Putamen (tissue), 1 donor: ENCODE measurements at places on chromosomes 12 and 14.

DNA sequence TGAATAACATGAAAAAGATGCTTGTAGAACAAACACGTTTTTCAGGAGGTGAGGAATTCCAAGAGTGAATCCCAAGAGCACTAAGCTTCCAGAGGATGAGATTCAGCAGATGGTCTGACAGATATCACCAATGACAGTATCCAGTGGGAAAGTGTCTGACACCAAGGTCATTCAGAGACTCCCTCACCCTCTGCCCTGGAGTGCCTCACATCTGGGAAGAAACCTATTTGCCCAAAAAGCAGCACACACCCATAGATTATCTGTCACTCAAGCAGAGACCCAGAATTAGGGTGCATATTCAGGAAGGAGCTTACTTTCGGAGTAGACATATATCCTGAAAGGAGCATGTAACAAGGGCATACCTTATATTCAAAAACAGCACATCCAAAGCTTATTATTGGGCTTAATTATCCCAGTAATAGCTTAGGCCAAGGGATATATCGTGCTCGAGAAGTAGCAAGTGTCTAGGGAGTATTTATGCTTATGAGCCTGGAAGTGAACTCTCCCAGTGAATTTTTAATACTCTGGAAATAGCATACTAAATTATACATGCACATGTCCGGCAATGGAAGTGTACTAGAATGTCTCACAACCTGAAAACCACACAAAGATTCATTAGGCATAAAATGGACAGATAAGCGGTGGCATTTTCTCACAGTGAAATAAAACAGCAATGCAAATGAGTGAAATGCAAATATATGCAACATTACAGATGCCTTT is 998.1 kb upstream of the TMEM132C start:
- no peak for DNase-seq

- DNase-seq = no peak
Observed at GRCh38 chr12:63302269-63302940, 151.4 kb upstream of the AVPR1A start.

DNA sequence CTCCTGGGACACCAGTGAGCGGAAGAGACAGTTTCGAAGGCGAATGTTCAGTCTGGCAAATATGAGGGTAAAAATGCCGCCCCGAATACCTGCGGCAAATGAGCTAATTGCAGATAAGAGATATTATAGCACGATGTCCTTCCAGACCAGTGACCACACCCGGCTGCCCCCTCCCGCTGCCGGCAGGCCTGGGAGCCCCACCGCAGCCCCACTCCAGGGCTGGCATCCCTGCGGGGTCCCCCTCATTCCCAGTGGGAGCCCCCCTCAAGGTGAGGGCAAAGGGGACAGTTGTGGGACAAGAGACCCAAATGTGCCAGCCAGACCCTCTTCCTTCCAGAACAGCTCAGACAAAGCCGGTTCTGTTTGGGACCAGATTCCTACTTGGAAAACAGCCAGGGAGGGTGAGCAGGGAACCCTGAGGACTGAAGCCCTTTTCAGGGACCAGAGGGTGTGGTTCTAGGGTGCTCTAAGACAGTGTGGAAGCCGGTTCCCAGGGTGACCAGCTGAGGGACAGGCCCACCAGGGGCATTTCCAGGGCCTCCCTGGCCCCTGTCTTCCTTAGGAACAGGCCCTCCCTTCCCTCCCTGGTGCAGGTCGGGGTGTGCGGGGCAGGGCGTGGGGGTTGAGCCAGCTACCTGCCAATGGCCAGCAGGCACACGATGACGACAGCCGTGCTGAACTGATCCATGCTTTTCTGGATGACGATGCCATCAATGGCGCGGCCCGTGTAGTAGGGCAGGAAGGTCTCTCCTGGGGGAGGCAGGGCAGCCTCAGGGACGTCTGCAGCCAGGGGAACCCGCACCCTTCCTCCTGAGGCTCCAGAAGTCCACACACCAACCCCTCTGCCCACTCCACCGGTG is 16.2 kb downstream of the ABCB9 start:
- DNase-seq = no peak

- DNase-seq = peak; percentile 87
Observed at GRCh38 chr14:92973261-92973797, 50.4 kb downstream of the CHGA start.

GRCh38 chr12:128336204-128337070 is 69.5 kb downstream of the TMEM132C start:
- no peak for DNase-seq
